ENCODE measurements at places on chromosomes 16 and 17.
A peak's percentile ranks its signal among the peaks of the same experiment; 100 is the strongest.

DNA sequence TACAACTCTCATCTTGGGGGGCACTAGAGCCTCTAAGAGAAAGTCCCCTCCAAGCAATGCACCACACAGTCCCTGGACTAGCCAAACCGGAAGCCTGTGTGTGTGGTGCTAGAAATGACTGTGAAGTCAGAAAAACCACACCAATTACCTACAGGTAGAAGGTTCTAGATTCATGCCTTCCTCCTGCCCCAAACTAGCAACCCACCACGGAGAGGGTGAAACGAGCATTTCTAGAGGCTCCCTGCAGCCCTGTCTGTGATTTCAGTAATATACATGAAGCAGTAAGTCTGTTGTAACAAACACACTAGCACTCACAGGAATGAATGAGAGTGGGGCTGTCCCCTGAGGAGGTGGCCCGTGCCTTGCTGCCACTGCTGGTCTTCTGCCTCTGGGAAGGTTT lies 13.6 kb downstream of the ZFHX3 start:
- no peak for DNase-seq

DNA sequence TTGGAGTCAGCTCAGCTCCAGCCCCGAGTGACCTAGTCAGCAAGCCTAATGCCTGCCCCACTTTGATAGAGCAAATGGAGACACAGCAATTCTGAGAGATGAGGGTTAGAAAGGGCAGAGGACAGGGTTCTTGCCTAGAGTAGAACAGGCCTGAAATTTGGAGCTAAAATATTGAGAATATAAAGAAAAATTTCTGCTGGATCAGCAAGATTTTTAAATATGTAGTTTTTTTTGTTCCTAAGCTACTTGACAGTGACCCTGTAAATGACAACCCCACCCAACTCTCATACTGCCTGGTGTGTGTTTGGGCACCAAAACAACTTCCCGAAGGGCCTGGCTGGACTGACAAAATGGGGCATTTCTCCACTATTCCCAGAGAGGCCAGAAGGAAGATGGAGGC lies 26.7 kb downstream of the CYB561 start:
- DNase-seq, result no peak

DNA sequence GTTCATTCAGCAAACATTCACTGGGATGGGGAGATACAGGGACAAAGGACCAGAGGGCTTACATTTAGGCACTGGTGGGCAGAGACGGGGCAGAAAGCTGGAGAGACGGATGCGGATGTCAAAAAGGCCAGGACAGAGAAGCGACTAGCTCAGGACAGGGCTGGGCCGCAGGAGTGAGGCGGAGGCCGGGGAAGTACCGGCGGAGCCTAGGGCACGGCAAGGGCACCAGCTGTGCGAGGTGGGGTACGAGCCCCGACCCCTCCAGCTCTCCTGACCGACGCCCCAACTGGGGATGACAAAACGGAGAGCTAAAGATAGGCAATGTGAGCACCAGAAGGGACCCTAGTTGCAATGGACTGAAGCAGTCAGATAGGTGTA lies 3.9 kb upstream of the SGCA start:
- no peak for DNase-seq

DNA sequence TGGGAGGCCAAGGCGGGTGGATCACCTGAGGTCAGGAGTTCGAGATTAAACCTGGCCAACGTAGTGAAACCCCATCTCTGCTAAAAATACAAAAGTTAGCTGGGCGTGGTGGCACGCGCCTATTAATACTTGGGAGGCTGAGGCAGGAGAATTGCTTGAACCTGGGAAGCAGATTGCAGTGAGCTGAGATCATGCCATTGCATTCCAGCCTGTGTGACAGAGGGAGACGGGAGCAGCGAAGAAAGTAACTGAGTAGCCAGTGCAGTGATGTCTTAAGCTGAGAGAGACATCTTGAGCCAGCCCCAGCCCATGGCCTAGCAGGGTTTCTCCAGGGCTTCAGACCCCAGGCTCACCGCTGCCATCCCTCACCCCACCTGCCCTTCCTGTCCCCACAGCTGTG lies 9.8 kb upstream of the SMIM5 start:
- no peak for DNase-seq

DNA sequence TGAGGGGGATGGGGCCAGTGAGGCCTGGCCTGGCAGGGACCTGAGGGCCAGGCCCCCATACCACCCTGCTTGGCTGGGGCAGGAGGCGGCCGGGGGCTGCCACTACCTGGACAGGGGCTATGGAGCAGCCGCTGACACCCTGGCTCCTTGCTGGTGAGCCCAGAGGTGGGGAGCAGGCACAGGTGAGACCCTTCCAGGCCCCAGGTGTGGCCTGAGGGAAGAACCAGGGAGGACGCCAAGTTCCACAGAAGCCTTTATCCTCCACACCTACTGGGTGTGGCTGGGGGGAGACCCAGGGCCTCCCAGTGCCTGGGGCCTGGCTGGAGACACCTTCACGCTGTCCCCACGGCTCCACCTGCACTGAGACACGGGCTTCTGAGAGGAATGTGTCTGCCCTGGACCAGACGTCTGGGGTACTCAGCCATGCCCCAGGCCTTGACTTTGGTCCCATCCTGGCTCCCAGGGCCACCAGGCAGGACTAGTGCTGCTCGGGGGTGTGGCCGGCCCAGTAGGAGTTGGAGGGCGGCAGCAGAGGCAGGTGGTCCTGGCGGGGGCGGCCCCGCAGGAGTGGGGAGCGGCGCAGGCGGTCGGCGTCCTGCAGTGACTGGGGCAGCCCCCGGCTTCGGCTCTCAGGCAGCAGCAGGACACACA lies 4.7 kb downstream of the SLC22A31 start:
- DNase-seq, result peak; percentile 79

GRCh38 chr16:55532227-55532626 lies 23.4 kb downstream of the LPCAT2 start:
- DNase-seq, result no peak

DNA sequence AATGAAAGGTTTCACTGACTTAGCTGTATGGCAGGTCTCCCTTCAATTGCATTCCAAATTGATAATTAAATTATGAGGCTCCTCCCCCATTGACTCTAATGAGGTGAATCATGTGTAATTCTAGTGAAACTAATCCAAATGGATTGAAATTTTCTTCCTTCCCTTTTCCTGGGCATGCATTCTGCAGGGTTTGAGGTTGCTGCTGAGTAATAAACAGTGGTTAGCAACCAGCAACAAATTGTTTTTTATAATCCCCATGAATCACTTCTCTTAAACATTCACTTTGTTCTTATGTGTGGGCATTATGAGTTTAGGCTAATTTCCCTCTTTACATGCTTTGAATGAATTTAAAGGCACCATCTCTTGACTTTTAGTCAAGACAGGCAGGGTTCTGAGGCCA lies 43.4 kb downstream of the MYOCD start:
- no peak for DNase-seq

DNA sequence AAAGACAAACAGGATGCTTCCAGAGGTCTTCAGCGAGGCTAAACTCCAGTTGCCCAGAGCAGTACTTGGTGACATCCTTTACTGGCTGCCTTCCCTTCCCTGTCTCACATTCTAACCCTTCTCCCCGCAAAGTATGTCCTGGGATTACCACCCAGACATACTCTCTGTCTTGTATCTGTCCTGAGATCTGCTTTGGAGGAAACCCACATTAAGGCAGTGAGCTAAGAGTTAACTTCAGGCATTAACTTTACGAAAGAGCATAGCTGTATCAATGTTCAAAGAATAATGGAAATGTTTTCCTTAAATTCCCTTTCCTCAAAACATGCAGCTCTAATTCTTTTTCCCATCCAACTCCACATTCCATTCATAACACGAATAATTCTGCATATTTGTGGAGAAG lies 385.2 kb downstream of the NPIPA8 start:
- DNase-seq, result no peak

- DNase-seq, result no peak
These were observed 17.1 kb downstream of the DGKE start for GRCh38 chr17:56851008-56851407.

GRCh38 chr16:81716478-81717225 lies 62.4 kb upstream of the PLCG2 start:
- no peak for DNase-seq

Data from suprapubic skin (tissue), 4 donors.